IPS DF 19.7 (cell line): ENCODE measurements at places on chromosomes 1 and 21.

DNA sequence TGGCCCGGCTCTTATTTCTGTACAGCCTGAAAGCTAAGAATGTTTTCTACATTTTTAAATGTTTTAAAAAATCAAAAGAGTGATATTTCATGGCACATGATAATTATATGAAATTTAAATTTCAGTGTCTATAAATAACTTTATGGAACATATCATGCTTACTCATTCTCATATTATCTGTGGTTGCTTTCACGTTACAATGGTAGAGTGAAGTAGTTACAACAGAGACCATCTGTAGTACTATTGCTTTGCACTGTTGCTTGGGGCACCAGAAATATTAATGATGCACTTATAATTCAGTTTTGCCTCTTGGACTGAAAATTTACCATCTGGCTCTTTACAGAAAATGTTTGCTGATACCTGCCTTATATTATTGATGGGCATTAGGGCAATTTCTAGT lies 481.6 kb downstream of the PLPP3 start:
- DNase-seq = no peak

GRCh38 chr1:13702425-13703127 lies 2.6 kb downstream of the PRDM2 start:
- no peak for DNase-seq

DNA sequence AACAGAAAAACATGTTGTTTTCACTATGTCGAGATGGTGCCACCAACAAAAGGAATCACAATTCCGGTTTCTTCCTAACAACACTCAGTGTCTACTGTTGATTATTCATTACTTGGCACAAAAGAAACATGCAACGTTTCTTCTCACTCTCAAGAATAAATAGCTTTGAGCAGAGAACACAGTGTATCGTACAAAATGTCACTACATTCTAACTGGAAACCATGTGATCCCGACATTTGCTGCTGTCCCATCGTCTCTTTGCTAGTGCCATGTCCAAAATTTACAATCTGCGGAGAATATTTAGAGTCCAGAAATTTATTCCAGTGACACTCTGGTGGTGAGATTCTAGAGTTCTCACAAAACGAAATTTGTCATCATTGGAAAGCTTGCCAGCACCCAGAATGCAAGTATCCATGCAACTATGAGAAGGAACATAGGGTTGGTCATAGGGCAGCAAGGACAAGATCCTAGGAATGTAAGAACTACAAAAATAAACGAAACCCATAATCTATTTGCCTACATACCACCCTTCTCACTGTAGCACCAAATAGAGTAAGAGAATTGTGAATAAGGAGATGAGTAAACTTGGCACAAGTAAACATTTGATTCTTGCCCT lies 505.1 kb downstream of the LTN1 start:
- DNase-seq = no peak

DNA sequence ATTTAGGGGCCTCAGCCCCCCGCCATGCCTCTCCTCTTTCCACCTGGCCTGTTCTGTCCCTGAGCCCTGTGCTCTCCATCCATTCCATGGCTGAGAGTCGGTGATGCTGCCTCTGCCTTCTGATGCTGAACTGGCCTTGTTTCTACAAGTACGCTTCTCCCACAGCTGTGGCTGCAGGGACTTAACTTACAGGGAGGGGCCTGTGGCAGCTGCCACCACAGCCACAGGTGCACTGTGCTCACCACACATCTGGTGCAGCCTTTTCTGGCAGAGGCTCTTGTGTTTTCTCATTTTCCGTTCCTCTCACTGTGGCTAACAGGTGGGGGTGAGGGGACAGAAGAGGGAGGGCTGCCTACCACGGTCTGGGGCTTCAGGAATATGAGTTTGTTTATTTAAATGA lies 4.2 kb downstream of the FMO1 start:
- no peak for DNase-seq

DNA sequence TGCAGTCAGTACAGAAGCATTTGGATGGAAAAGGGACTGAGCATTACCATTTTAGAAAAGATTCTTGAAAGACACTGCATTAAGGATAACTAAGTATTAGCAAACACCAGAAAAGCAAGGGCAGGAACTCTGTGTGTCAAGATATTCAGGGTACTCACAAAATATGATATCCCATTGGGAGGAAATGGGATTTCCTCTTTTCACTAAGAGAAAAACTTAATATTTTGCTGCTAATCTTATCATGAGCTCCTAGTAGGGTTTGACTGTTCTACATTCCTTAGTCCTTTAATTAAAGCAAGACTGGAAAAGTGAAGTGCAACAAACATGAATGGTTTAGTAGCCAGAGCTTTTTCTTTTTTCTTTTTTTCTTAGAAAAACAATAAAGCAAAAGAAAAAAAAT lies 305.9 kb upstream of the ADGRL4 start:
- no peak for DNase-seq

GRCh38 chr1:59070610-59071009 lies 226.3 kb upstream of the FGGY start:
- no peak for DNase-seq

GRCh38 chr1:221972276-221973235 lies 230.7 kb upstream of the DUSP10 start:
- no peak for DNase-seq

DNA sequence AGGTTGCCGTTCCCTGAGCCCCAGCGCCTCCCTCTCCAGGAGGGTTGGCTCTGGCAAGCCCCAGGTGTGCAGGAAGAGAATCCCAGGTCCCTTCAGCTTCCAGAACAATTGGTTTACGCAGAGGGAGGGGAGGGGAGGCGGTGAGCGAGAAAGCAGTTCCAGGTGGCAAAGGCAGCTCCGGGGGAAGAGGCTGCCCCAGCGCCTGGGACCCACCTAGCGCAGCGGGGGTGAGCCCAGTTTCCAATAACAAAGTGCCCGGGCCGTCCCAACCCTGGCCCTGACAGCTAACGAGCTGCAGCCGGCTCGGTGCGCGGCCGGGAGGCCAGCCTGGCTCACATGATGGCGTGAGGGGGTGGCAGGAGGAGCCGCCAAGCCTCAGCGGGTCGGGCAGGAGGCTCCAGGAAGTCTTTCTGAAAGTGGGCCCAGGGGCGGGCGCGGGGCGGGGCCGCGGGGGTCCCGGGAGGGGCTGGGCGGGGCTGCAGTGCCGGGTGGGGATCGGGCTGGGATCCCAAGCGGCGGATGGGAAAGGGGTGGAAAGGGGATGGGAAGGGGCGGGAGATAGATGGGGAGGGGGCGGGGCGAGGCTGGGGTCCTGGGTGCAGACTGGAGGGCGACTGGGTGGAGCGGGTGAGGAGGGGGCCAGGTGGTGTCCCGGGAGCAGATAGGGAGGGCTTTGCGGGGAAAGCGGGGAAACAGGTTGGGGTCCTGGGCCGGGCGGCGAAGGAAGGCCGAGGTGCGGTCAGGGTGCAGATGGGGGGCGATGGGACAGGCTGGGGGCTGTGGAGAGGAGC lies 22.8 kb downstream of the DHRS3 start:
- DNase-seq = no peak

GRCh38 chr1:206588492-206588891 lies 23.8 kb downstream of the EIF2D start:
- no peak for DNase-seq

GRCh38 chr1:56586502-56586901 lies 7.1 kb upstream of the PLPP3 start:
- no peak for DNase-seq

- DNase-seq = no peak
Observed at GRCh38 chr1:203325026-203325417, 19.7 kb downstream of the BTG2 start.

DNA sequence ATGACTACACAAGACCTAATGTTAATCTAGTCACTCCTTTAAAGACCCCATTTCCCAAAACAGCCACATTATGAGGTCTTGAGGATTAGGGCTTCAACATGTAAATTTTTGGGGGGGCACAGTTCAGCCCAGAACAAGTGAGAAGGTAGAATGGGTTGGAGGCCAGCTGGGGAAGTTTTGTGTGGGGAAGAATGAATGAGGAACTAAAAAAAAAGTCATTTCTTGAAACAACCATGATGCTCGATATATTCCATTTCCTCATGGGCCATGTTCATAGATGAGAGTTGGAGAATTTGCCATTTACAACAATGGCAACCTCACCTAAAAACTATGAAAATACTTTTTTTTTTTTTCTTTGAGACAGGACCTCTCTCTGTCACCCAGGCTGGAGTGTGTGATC lies 14.5 kb downstream of the NLRP3 start:
- no peak for DNase-seq

DNA sequence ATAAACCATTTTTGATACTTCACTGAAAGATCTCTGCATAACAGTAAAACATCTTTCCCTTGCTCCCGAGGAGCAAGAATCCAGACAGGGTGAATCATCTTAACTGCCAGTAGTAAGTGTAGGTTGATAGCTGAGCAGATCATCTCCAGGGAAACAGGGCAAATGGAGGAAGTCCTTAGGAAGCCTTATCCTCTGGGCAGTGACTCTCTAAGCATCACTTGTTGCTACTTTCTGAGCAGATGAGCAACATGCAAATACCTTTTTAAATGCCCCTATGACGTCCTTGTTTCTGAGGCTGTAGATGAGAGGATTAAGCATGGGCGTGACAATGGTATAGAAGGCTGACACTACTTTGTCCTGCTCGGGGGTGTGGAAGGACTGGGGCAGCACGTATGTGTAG lies 8.9 kb downstream of the OR2T11 start:
- no peak for DNase-seq

DNA sequence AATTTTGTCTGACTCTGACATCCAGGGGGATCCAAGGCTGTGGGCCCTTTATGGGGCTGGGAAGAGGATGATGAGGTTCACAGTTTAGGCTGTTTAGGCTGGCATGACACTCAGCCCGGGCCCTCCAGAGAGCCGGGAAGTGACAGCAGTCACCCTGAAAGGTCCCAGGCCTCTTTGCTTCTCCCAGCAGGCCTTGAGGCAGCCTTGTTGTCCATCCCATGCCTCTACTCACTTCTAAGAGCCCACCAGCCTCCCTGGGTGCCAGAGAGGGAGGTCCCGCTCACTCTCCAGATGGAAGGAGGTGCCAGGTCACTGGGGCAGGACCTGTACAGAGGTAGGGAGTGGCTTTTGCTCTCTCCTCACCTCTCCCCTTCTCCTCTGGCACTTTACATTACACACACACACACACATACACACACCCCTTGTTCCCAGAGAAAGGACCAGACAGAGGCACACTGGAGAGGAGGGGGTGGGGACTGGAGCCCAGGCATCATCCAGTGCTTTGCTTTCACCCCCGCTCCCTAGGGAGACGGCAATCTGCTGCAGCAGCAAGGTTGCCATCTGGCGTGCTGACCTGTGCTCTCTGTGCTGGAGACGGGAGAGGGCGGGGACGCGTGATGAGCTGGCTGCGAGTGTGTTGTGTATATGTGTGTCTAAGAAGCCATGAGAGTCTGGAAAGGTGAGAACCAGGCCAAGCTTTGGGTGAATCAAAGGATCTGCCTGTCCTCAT lies 4.6 kb downstream of the KLHDC8A start:
- no peak for DNase-seq

DNA sequence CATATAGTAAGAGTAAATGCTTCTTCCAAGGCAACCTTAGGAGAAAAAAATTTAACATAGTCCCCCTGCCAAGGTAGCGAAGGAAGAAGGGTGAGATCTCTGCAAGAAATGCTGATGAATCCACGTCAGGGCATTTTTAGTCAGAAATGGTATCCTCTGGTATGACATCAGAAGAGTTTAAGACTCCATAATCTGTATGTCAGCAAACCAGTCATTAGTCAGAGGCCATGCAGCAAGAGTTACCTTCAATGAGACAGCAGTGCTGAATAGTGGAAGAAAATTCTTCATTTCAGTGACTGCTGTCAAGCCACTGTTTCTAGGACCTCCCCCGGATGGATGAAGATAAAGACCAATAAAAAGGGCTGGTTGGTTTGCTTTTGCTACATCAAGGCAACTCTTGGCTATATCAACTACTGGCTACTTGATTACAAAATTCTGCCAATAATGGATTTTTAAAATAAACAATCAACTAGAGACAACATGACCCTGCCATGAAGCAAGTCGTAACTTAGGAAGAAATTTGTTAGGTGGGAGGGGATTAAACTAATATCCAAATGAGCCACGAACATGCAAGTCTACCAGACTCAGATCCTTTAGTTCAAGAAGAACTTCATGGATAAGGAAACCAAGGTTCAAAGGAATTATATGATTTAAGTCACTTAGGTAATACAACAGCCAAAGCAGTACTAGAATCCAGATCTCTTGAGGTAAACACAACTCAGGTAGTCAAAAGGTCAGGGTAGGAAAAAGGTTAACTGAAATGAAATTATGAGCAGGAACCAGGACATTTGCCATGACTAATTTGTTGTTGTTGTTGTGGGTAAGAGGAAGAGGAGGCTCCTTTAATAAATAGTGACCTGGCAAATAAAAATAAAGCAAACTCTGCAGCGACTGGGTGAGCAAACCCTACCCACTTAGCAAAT lies 25.6 kb upstream of the GUCA2A start:
- DNase-seq = no peak

- no peak for DNase-seq
Observed at GRCh38 chr1:18883636-18884418, 18.5 kb downstream of the ALDH4A1 start.

- DNase-seq = no peak
Observed at GRCh38 chr1:183360473-183360872, 57.7 kb downstream of the NMNAT2 start.

GRCh38 chr1:47934243-47934805 lies 62.9 kb downstream of the TRABD2B start:
- DNase-seq = no peak

DNA sequence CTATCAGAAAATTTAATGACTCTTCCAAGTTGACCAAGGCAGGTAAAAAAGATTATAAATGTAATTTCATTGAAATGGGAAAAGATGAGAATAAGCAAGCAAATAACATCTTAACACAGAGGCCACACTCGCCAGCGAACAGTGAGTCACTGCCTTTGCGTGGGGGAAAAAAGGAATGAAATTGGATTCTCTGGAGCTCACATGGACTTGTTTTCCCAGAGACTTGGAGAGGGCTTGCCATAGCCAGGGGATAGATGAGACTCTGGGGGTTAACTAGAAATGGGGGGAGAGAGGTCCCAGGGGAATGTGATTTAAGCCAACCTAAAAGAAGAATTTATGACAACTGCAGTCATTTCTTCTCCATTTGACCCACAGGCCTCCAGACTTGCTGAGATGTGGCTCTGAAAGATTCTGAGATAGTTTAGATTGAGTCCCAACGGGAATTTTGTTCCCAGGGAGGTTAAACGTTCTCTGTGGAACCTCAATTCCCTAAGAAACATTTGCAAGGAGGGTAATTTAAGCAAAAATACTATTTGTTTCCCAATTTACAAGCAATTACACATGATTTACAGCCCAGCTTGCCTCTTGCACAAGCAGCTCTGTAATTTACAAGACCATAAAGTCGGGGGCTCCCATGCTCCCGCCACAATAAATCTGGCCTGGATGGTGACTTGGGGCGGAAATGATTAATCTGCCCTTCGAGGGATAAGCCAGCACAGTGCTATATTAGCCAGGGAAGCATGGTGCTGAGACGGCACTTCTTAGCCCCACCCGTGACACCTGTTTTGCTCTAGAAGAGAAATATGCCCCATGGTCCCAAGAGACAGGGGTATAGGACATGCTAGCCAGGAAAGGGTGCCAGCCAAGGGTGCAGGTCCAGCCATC lies 68.8 kb downstream of the GRIK3 start:
- DNase-seq = no peak

- DNase-seq = no peak
Observed at GRCh38 chr1:222465211-222466041, 82.5 kb downstream of the HHIPL2 start.

- no peak for DNase-seq
Observed at GRCh38 chr1:151164732-151165280, 896 bp downstream of the LYSMD1 start.

GRCh38 chr21:15462092-15462491 lies 267.7 kb upstream of the USP25 start:
- DNase-seq = no peak
